Lung (tissue), 17 donors: ENCODE measurements at places on chromosomes 7 and 10.
A peak's percentile ranks its signal among the peaks of the same experiment; 100 is the strongest.

DNA sequence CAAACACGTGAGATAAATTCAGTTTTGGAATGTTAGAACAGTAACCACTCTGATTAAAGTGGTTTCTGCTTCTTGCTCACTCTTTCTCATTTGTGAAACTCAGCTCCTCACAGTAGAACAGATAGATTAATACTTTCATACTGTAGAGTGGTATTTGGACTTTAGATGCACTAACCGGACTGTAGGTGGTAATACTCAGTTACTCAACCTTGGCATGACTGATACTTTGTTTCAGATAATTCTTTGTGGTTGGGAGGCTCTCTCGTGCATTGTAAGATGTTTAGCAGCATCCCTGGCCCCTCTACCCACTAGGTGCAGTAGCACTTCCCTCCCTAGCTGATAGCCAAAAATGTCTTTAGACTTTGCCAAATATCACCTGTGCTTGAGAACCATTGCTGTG lies 37.6 kb downstream of the MCU start:
- no peak for DNase-seq

- DNase-seq, result no peak
Observed at GRCh38 chr10:110009736-110010475, 2.1 kb downstream of the ADD3 start.

DNA sequence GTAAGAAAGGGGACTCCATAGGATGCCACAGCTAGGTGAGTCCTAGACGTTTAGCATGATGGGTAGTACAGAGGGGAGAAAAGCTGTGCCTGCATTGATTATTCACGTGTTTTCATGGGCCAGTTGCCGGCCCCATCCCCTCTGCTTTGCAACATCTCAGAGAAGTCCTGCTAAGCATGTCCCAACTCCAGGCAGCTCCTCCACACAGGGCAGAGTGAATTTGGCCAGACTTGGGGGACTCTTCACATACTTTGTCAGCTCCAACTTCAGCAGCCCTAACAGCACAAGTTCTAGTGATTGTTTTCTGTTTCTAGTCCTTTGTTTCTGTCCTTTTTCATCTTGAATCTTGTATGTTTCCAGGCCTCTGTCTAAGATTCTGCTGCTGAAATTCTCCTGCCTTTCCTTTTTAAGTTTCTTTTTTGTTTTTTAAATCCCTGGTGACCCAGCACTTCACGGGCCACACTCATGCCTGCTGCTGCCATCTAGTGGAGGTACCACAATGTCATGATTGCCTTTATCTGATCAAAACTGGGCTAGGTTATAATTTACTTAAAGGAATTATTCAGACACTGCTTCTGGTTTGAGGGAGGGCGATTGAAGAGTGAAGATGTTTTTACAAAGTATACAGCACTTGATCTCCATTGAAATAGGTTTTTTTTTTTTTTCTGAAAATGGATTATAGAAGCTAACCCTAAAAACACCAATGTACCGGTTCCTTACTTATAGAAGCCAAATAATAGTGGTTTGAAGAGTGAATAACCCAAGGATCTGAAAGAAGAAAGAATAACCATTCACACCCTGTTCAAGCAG lies 276.9 kb downstream of the CSTF2T start:
- DNase-seq, result peak; percentile 68

DNA sequence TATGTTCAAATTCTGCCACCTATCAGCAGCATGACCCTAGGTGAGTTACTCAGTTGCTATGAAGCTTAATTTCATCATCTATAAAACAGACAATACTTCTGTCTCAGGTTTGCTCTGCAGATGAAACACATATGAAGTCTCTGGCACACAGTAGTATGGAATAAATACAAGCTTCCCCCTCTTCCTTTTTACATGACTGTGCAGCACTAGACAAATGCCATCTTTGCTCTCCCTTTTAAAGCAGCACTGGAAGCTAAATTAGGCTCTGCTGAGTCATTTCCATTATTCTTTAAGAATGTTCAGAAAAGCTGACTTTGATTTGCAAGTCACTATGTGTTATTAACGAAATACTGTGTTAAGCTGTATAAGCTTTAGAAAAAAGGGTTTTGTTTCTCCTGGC lies 40.7 kb upstream of the ANAPC16 start:
- peak; percentile 11 for DNase-seq

DNA sequence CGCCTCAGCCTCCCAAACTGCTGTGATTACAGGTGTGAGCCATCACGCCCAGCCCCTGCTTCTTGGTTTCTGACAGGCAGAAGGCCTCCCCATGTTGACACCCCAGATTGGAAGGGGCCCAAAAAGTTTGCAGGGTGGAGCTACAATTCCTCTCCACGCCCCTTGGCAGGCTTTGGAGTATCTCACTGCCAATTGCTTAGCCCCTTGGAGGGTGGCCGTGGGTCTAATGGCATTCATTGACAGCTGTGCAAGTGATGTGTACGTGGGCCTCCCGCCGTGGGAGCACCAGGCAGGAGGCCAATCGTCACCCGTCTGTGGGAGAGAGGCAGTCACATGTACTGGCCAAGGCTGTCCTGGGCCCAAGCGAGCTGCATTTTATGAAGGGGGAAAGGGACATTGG lies 73.7 kb upstream of the PPIF start:
- peak; percentile 81 for DNase-seq

GRCh38 chr7:27173956-27174873 lies at the start of gene HOXA10:
HOXA10 (minus strand) TSS chr7:27174320; CDS start chr7:27174306, 14 bp downstream.
- DNase-seq, result peak; percentile 19

DNA sequence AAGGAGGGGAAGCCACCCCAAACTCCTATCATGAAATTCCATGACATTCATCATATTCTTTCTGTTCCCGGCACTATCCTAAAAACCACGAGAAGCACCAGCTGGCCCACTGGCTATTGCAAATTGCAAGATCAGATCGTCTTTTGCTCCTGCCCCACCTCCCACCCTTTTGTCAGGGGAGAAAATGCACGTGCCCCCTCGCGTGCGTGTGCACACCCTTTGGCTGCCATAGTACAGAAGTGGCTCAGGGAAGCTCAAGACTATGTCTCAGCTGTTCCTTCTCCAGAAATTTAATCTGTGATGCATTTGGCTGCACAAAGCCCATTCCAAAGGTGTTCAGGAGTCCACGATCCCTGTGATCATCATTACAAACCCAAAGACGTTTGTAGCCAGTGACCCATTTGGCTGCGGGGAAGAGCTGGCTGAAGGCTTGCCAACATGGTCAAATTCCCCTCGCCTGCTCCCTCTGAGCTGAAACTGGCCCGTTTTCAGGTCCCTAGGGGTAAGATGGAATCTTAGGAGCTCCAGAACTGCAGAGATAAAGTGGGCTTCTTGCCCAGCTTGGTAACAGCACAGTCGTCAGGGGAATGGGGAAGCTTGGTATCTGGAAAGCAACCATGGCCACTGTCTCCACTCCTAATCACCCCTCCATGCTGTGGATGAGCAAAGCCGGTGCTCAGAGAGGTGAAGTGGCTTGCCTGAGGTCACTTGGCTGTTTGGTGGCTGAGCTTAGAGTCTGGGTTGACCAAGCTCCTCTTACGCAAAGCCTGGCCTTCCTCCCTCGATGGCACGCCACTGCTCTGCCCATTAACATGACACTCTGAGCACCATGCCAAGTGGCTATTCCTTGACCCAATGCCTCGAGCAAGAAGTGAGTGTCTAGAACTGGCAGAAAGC lies 155.4 kb downstream of the NEURL1 start:
- no peak for DNase-seq

DNA sequence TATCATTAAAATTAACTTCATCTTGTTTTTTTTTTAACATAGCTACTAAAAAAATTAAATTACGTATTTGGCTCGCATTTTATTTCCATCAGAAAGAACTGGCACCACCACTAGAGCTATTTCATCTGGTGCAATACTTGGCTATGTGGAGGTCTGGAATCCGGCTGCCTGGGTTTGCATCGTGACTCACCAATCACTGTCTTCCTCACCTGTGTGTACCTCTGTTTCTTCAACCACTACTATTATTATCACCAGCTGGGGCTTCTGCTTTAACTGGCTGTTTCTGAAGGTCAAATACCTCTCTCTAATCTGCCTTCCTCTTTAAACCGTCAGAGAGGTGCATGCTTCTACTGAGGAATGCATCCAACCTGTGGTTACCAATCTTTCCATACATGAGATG lies 6.5 kb downstream of the WDR91 start:
- no peak for DNase-seq

DNA sequence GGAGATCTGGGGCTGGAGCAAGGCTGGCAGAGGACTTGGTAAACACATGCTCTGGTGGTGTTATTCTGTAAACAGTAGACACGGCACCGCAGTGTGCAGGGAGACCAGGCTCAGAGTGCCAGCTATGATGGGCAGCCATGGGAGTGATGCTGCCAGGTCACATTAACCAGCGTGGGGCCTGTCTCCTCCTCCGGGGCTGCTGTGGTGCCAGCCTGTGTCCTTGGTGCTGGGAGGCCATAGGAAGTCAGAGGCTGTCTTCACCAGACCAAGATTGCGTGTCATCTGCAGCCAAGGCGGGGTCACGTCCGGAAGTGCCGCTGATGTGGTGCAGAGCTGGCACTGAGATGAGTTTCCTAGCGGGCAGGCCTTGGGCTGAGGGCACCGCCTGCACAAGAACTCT lies 236.0 kb downstream of the GLRX3 start:
- no peak for DNase-seq

GRCh38 chr10:100998991-100999741 lies 442 bp upstream of the LZTS2 start:
- DNase-seq, result peak; percentile 89

GRCh38 chr10:95221124-95221523 lies 27.1 kb downstream of the ACSM6 start:
- DNase-seq, result no peak

DNA sequence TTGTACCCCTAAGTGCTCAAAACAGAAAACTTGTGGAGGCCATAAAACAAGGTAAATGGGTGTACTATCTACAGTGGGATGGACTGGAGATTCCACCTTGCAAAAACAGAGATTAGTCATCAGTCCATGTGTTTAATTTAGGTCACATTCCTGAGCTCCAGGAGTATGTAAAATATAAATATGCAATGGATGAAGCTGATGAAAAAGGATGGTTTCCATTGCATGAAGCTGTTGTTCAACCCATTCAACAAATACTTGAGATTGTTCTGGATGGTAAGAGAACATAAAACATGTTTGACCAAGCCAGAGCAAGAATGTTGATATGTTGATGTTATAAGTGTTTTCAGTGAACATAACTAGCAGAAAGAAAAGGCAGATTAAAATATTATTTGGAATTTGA lies 14.6 kb downstream of the ASB15 start:
- DNase-seq, result no peak

DNA sequence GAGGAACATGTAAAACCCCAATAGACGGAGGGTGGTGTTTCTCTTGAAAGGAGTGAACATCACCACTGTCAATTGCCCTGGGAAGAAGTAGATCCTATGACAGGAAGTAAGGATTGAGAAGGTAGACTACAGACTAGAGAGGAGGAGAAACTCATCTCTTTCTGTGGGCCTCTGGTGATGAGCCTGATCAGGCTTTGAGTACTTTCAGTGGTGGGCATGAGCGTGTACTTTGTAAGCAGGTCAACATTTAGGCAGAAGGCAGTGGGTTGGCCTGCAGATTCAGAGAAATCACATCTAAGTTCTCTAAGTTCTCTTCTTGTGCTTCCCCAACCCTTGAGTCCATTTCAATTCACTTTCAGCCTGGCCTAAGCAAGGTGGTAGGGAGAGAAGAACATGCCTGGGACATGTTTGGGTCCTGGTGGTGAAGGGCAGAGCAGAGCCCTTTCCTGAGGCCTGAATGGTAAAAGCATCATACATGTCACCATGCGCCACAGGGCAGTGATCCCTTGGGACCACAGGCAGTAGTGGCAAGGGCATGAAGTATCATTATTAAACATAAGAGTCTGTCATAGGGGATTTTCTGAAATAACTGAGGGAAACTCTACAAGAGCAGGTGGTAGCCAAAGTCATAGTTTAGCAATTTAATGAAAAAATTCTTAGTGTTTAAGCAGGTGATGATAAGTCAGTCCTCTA lies 56.4 kb upstream of the ANKRD1 start:
- DNase-seq, result no peak

DNA sequence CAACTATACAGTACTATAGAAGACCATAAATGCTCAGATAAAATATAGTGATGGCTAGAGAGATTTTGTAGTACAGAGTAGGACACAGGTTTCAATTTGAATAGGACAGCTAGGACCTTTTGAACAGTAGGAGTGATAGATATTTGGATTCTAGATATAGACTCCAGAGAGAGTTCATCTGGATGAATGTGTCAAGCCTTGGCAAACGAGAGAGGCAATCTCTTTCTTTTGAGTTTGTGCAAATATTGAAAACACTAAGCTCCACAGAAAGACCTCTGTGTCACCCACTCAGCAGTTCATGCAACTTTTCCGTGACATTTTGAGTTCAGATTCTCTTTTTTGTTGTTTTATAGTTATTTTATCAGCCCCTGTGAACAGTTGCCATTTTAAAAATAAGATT lies 834.3 kb upstream of the COBL start:
- DNase-seq, result no peak

DNA sequence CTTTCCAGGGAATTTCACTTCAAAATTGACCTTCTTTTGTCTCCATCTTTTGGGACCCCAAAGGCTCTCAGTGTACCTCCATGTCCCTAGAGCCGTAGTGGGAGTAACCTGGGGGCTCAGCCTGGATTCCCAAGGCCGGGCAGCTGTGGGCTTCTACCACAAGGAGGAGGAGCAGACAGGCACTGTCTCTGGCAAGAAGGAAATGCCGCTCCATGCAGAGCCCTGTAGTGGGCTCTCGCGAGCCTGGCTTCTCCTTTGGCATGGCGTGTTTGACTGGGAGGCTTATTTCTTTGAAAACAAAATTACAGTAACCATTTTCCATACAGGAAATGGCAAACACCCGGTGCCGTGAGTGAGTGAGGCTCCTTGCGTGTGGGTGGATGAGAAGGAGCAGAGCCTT lies 76.8 kb upstream of the FAM180A start:
- no peak for DNase-seq

DNA sequence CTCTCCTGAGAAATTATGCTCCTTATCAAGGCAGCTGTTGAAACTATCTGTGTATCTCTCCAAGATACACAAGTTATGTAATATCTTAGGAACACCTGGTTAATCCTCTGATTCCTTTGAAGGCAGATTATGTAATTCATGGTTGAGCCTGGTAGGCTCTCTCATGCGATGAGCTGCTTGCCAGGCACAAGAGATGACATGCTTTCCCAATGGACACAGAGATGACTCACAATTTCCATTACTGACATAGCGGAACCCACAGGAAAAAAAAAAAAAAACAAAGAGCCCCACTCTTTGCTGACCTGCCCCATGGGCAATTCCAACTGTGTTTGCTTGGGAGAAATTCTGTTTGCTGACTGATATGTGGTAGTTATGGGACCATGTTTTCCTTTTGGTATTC lies 736.4 kb upstream of the PHF14 start:
- DNase-seq, result no peak

GRCh38 chr10:62083412-62084267 lies 182.1 kb downstream of the ARID5B start:
- peak; percentile 91 for DNase-seq

- DNase-seq, result no peak
Observed at GRCh38 chr7:128944487-128945236, 6.9 kb downstream of the IRF5 start.

GRCh38 chr10:103602028-103602851 lies 108.7 kb downstream of the NEURL1 start:
- DNase-seq, result no peak

- DNase-seq, result no peak
Observed at GRCh38 chr7:95904099-95904498, 131.7 kb downstream of the DYNC1I1 start.
